GM23338 (cell line): ENCODE measurements at places on chromosomes 16 and 17. TPM values are rescaled to one million over a fixed set of nuclear protein-coding genes. Genes with fewer than 3 reads are reported as not detected.

The HOXB3 gene
- total RNA-seq, result 0.17 TPM in 1 of 2 replicates, not detected in the other

The NACA2 gene
- not detected in 2 replicates for total RNA-seq

GRCh38 chr17:57612202-57613071 is 132.7 kb downstream of the CCDC182 start:
- no peak overlapping the region for H3K27ac ChIP-seq
- H3K36me3 ChIP-seq, result no peaks in the 10 kb centered on the region
- no peak overlapping the region for H3K4me3 ChIP-seq
- DNase-seq, result peak; percentile 64
- no peaks in the 10 kb centered on the region for H3K27me3 ChIP-seq
- peaks cover 18% of the 10 kb centered on the region; the same call in 1 of the 2 replicates for H3K4me1 ChIP-seq

The CAMKK1 gene
- total RNA-seq, result 7.1 and 8.7 TPM in 2 replicates

GRCh38 chr16:12026741-12027490 is 50.4 kb downstream of the SNX29 start:
- H3K27me3 ChIP-seq, result no peaks in the 10 kb centered on the region
- H3K36me3 ChIP-seq, result no peaks in the 10 kb centered on the region
- H3K4me1 ChIP-seq, result no peaks in the 10 kb centered on the region
- DNase-seq, result peak; percentile 41
- no peak overlapping the region for H3K4me3 ChIP-seq
